ENCODE measurements at places on chromosomes 4 and X.
A peak's percentile ranks its signal among the peaks of the same experiment; 100 is the strongest.

DNA sequence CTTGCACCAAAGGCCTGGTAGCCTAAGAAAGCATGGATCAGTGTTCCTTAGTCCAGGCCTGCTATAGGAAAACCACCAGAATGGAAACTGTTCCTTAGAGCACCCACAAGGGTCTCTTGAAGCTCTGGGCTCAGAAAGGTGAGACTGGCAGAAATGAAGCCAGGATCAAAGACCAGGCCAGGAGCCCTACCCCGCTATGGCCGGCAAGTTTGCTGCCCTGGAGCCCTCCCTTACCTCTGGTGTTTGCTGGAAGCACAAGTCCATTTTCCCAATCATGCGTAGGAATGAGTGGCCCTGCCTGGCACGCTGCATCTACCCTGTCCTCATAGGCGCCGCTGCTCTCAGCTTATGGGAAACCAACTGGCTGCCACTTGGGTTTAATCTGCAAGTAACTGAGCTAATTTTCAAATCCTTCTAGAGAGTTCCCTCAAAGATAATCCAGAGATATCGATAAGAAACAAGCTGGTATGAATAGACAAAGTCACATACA is 37.4 kb downstream of the BCOR start:
- DNase-seq, result no peak

- DNase-seq, result no peak
Observed at GRCh38 chr4:40515398-40516293, 114.0 kb downstream of the RBM47 start.

DNA sequence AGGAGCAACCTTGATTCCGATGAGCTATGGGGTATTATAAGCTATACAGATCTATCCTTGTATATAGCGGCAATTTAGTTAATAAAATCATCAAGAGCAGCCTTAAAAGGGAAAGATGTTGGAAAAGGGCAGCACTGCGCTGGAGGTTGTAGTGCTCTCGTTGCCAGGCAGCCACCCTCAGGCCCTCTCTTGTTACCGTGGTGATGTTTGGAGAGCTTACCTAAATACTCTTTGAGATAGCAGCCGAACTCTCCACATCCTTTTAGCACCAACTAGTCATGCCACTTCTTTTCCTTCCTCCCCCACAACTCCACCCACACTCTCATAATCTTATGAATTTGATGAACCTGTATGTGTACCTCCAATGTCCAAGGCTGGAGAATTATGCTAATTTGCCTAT is 3.8 kb upstream of the RADX start:
- DNase-seq, result peak; percentile 43

GRCh38 chr4:40245550-40245949 is 48.7 kb downstream of the RHOH start:
- no peak for DNase-seq

- no peak for DNase-seq
Observed at GRCh38 chr4:113733685-113734084, 27.9 kb downstream of the CAMK2D start.

GRCh38 chr4:141686146-141686775 is 49.9 kb downstream of the IL15 start:
- no peak for DNase-seq

GRCh38 chr4:73127839-73128453 is 58.4 kb upstream of the COX18 start:
- DNase-seq, result peak; percentile 0
